ENCODE measurements at places on chromosomes 2 and 18. TPM values are rescaled to one million over a fixed set of nuclear protein-coding genes. Genes with fewer than 3 reads are reported as not detected.

Gene CIAO1
- total RNA-seq: 37.5 TPM

Gene GPR35
- 2.8 TPM for total RNA-seq

Gene LCT
- total RNA-seq: not detected

Gene PID1
- 1.8 TPM for total RNA-seq

Gene CD28
- total RNA-seq: 0.05 TPM

Gene METAP1D
- total RNA-seq: 4.6 TPM

Gene KCNIP3
- total RNA-seq: 3.1 TPM

Gene DES
- total RNA-seq: 0.70 TPM

Gene ADRA2B
- total RNA-seq: not detected
